ENCODE measurements at places on chromosomes 6 and 20.

- no peak for DNase-seq
These were observed 32.0 kb upstream of the SUMO4 start for GRCh38 chr6:149368065-149368464.

GRCh38 chr6:136409597-136409996 is 120.0 kb upstream of the BCLAF1 start:
- no peak for DNase-seq

- no peak for DNase-seq
These were observed 70.6 kb downstream of the MTHFD1L start for GRCh38 chr6:150936021-150936555.

GRCh38 chr6:47335466-47335865 is 25.8 kb upstream of the TNFRSF21 start:
- no peak for DNase-seq

GRCh38 chr6:90533615-90534336 is 53.1 kb downstream of the MAP3K7 start:
- no peak for DNase-seq

GRCh38 chr6:132933090-132933489 is 118.7 kb downstream of the RPS12 start:
- no peak for DNase-seq

DNA sequence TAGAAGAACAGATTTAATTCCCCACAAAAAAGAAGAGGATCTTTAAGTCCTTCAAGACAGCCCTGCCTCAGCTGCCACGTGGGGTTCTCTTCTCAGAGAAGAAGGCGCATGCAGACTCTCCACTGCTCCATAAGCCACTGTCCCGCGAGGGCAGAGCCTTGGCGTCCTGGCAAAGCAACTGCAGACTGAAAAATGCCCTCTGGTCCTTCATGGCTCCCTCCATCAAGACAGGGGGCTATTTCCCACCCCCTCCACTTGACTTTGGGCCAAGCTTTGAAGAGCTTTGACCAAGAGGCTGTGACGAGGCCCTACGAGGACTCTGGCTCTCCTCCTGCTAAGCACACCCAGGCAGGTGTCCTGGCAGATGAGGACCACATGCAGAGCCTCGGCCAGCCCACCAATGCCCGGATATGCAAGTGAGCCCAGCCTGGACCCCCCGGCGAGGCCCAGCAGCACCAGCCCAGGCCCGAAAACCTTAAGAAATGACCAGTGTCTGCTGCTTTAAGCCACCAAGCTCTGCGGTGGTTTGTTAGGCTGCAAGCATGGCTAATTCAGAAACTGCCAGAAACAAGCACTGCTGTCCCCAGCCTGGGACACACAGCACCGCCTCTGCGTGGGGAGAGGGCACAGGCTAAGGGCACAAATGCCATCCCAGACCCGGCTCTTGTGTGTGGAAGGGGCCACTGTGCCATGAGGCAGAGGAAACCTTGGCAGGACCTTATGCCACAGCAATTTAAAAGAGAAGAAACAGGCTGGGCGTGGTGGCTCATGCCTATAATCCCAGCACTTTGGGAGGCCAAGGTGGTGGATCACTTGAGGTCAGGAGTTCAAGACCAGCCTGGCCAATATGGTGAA is 16.1 kb downstream of the GMEB2 start:
- DNase-seq: no peak

DNA sequence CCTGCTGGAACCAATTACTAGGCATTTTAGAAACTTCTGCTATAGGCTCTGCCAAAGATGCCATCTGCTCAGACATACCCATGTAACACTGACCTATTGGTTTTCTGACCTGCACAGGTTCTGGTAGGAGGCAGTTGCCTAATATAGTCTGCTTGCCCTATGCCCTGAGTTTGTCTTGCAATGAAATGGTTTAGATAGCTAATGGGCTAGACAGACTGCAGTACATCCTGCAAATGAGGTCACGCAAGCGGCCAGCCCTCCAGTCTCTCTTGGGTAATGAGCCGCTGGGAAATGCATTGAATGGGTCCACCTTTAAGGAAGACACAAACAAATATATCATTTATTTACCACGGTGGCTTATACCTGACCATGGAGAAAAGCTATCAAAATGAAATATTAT is 90.6 kb upstream of the B3GAT2 start:
- DNase-seq: peak; percentile 56

DNA sequence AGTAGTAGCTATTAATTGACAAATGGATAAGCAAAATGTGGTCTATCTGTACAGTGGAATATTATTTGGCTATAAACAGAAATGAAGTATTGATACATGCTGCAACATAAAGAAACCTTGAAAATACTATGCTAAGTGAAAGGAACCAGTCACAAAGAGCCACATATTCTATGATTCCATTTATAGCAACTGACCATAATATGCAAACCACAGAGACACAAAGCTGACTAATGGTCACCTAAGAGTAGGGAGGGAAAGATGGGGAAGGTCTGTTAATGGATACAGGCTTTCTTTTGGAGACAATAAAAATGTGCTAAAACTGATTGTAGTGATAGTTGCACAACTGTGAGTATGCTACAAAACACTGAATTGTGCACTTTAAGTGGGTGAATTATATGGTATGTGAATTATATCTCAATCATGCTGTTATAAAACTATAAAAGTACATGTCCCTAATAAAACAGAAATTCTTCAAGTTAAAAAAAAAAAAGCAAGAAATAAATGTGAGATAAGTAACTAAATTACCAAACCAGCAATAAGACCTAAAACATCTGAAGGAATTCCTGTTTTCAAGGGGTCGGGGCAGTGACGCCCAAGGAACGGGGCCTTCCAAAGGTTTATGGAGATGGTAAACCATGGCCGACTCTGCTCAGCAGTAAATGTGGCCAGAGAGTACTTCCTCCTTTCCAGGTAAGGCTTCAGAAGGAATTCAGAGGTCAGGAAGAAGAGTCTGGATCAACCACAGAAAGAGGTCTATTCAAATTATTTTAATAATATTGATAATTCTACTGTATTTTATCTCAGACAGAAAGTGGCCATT is 75.4 kb downstream of the ARHGAP18 start:
- DNase-seq: no peak

DNA sequence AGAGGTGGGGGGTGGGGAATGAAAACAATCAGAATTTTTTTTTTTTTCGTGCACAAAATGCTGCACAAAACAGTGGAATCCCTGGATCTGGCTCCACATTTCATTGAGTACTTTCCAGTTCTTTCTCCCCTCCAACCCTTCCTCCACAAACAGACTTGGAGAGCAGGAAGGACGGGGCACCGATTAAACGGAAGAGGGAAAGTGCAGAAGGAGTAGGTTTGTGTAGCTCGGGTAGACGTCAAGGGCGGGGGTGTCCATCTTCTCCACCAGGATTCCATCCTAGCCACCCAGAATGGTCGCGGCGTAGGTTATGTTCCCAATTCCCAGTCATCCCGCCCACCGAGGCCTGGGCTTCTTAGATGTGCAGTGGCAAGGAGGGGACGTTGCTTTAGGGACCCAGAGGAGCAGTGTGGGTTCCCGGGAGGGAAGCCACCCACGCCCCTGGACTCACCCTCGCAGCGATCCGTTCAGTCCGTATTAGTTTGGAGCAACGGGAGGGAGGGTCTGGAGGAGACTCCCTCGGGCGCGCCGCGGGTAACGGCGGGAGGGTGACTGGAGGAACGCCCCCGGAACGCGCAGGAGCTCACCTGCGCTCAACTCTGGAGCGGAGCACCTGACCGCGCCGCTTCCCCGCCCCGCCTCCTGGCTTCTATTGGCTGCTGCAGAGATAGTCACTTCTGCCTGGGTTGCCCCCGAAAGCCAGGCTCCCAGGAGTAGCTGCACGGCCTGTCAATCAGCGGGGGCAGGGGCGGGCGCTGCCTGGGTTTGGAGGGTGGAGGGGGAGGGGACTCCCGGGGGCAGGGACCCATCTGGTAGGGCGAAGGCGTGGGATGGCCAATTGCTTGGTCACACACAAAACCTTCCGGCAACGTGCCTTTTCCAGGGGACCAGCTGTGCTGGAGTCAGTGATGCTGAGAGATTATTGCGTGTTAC is at the start of gene ENPP5:
Gene ENPP5, minus strand, starts transcription at position 624 of the 933 bp plus-strand sequence. CDS start 2,718 bp downstream, outside the sequence.
- DNase-seq: peak; percentile 7

DNA sequence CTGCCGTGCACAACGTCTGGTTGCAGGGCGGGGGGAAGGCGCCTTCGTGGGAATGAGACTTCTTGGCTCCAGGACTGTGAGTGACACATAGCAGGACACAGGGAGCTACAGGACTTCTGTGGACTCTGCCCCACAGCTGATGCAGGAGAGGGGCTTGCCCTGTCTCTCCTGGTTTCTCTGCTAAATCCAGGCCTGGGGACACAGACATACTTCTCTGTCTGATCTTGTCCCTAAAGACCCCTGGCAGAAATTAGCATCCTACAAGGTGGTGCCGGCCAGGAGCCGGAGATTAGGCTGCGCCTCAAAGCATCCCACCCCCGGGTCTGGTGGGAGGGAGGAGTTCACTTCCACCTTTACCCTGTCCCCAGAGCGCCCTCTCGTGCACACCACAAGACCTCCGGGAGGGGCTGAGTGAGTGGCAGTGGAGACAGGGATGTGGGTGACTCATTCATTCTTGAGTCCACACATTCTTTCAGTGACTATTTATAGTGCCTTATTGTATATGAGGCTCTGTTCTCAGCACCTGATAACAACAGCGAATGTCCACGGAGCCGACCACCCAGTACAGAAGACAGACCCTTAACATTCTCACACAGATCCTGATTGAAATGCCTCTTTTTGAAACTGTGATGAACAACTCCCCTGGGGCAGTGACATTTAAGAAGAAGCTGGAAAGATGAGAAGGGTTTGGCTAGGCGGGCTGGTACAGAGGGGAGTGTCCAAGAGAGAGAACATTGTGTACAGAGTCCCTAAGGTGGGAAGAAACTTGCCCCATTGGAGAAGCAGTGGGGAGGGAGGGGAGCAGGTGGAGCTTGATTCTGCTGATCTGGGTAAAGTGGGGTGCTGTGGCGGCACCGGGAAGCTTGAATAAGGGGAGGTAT is 39.0 kb downstream of the GMPR start:
- DNase-seq: no peak

- DNase-seq: no peak
These were observed 73.0 kb downstream of the FARS2 start for GRCh38 chr6:5334341-5334740.

GRCh38 chr6:169825558-169826225 is 74.3 kb downstream of the ERMARD start:
- no peak for DNase-seq

- no peak for DNase-seq
These were observed 238.7 kb downstream of the TRDN start for GRCh38 chr6:123398072-123398471.

DNA sequence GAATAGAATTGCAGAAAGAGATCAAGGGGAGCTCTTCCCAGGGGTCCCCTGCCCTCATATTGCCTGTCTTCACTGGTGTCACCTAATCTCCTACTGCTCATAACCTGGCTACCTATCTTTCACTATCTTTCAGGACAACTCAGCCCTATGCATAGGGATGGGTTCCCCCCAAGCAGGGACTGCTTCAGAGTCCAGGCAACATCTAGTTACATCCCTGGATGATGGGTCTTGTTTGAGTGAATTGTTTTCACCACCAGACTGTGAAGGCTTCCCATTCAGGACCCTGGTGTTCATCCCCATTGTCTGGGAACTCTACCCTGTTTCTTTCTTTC is 850 bp upstream of the HECA start:
- no peak for DNase-seq

- no peak for DNase-seq
These were observed 15.8 kb downstream of the REPS1 start for GRCh38 chr6:138972226-138972665.

DNA sequence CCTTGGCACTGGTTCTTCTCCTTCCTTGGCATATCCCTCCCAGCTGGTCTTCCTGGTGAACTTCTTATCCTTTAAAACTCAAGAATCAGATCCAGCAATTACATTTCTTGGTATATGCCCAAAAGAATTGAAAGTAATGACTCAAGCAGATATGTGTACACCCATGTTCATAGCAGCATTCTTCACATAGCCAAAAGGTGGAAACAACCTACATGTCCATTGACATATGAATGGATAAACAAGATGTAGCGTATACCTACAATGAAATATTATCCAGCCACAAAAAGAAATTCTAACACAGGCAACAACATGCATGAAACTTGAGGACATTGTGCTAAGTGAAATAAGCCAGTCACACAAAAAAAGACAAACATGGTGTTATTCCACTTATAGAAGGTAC is 103.7 kb upstream of the NT5E start:
- DNase-seq: no peak

- no peak for DNase-seq
These were observed 30.4 kb downstream of the CD40 start for GRCh38 chr20:46148313-46149208.

GRCh38 chr6:101806241-101806640 is 412.7 kb downstream of the GRIK2 start:
- DNase-seq: no peak

GRCh38 chr6:13068586-13069210 is 259.6 kb downstream of the TBC1D7 start:
- DNase-seq: no peak

- no peak for DNase-seq
These were observed 191.9 kb downstream of the ISM1 start for GRCh38 chr20:13412806-13413445.

- no peak for DNase-seq
These were observed 60.5 kb upstream of the MLIP start for GRCh38 chr6:54050750-54051149.

- no peak for DNase-seq
These were observed 15.2 kb upstream of the MCCD1 start for GRCh38 chr6:31513456-31514165.

DNA sequence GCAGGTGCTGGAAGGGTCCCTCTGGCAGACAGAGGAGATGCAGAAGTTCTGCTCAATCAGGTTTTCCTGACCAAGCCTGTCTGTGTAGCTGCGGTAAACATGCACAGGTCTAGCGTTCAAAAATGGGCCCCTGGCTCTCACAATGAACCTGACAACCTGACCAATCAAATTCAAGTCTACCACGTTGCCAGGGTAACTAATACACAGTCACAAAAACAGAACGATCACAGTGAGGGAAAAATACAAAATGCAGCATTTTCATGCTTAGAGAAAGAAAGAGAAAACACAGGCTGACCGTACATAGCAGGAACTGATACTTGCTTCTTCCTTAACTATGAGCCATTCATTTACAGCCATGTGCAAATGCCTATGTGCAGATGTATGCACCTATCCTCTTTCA is 353.1 kb upstream of the TSHZ2 start:
- no peak for DNase-seq

DNA sequence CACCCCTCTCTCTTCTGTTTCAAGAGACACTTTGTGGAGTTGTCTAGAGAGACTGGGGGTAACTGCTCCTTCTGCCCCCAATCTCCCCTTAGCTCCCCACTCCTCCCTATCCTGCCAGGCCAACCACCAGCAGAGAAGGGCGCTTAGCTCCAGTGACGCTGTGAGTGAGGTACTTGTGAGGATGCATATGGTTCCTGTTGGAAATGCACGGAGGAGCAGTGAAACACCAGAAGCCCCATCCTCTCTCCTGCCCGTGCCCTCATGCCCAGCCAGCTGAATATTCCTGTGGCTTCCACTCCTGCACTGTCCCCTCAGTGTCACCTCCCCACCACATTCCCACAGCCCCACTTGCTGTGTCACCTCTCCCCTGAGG is 11.9 kb downstream of the NT5E start:
- DNase-seq: no peak

DNA sequence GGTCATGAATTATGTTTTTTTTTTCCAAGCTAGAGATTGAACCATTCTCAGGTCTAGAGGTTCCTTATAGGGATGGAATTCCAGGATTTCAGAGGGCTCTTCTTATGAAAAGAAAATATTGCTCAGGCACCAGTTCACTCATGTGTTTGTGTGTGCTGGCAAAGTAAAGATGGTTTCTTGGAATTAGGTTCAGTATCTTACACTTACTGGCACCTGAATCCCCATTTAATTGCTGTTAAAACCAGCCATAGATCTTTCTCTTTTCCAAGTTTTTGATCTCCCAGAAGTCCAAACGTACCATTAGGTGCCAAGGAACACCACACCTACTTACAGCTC is 508.4 kb downstream of the CDH26 start:
- DNase-seq: no peak

- no peak for DNase-seq
These were observed 8.5 kb downstream of the RBM38 start for GRCh38 chr20:57399587-57400155.
